NCI-H345 (cell line): ENCODE measurements at places on chromosomes 3 and 15.

DNA sequence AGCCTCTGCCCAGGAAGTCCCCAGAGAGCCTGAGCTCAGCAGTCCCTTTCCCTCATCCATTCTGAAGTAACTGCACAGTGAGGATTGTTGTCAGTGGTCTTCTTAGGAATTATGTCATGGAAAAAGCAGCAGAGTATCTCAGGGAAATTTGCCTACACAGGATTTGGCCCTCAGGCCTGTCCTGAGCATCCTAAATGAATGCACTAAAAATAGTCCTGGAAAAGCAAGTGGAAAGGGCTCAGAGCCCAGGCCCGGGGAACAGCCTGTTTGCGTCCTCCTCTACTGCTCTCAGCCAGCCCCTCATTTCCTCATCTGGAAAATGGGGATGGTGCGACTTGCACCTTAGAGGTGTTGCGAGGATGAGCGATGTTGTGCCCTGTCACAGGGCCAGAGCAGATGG lies 21.6 kb downstream of the LYSMD4 start:
- no peak for DNase-seq

- DNase-seq = no peak
These were observed 2.5 kb downstream of the PRKAR2A start for GRCh38 chr3:48845170-48845569.

GRCh38 chr3:87161013-87161412 lies 66.1 kb upstream of the CHMP2B start:
- no peak for DNase-seq

GRCh38 chr3:36733162-36733696 lies 31.1 kb downstream of the DCLK3 start:
- DNase-seq = no peak

DNA sequence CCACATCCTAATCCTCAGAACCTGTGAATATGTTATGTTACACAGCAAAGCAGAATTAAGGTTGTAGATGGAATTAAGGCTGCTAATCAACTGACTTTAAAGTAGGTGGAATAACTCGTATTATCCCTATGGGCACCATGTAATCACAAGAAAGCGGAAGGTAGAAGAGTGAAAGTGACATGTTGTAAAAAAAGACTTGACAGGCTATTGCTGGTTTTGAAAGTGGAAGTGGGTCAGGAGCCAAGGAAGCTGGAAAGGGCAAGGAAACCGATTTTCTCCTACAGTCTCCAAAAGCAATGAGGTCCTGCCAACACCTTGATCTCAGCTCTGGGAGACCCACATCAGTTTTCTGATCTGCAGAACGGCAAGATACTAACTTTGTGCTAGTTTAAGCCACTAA lies 6.6 kb downstream of the TP63 start:
- no peak for DNase-seq

DNA sequence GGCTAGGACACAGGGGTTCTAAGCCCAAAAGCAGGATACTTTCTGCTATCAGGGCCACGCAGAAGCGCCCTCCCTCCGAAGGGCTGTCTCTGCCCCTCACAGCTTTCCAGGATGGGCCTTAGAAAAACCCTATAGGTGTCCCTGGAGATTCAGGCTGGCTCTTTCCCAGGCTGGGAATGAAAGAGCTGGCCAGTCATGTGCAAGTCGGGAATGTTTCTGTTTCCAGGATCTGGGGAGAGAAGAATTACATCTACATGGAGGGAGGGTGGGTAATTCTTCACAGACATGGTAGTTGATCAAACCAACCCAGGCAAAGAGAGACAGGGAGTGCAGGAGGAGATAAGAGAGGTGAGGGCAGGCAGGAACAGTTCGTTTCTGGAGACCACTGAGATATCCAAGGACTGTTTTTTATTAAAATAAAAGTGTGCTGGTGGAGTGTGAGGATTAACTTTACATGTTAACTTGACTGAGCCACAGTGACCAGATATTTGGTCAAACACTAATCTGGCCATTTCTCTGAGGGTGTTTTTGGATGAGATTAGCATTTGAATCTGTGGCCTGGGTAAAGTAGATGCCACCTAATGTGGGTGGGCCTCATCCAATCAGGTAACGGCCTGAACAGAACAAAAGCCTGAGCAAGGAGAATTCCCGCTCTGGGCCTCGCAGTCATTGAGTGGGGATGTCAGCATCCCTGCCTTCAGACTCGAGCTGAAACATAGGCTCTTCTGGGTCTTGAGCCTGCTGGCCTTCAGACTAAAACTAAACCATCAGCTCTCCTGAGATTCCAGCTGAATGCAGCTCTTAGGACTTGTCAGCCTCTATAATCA lies 15.3 kb downstream of the NUP210 start:
- no peak for DNase-seq

GRCh38 chr3:42491881-42492507 lies 10.4 kb upstream of the VIPR1 start:
- no peak for DNase-seq

GRCh38 chr15:101159096-101159935 lies 92.5 kb downstream of the CHSY1 start:
- DNase-seq = no peak

DNA sequence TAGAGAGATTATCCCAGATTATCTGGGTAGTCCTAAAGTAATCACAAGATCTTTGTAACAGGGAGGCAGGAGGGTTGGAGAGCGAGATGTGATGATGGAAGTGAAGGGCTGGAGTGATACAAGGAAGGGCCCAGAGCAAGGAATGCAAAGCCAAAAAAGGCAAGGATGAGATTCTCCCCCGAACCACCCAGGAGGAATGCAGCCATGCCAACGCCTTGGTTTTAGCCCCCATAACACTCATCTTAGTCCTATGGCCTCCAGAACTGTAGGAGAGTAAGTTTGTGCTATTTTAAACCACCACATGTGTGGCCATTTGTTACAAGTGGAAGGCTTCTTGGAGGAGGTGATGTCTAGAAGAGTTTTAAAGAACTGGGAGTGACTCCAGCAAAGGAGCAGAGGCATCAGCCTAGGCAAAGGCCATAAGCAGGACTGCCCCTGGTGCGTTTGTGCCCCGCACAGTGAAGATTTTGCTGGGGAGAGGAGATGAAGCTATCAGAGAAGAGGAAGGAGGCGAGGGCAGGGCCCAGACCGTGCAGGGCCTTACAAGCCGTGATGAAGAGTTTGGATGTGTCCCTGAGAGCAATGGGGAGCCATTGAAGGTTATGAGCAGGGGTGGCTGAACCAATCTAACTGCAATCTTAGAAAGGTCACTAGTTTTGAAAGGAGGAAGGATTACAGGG lies 25.3 kb upstream of the CORO2B start:
- DNase-seq = no peak

DNA sequence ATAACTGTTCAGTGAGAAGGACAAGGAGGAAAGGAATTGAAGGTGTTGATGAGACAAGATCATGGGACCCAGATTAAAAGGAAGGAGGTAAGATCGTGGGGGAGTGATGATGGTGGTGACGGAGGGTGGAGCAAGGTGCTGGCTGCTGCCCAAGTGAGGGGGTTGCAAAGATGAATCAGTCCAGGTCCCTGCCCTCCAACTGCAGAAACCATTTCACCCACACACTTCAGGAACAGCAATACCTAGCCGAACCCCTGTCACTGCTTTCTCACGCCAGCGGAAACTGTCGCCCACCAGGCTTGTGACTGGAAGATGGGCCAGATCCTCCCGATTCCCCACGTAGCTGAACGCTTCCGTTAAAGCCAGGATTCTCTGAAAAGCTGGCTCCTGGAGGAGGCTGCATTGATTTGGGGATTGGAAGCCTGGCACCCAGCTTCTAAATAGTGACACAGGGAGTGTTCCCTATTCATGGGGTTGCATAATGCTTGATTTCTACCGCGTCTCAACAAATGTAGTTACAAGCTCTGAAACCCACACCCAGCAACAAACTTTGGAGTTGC lies 3.2 kb upstream of the LSG1 start:
- DNase-seq = no peak

DNA sequence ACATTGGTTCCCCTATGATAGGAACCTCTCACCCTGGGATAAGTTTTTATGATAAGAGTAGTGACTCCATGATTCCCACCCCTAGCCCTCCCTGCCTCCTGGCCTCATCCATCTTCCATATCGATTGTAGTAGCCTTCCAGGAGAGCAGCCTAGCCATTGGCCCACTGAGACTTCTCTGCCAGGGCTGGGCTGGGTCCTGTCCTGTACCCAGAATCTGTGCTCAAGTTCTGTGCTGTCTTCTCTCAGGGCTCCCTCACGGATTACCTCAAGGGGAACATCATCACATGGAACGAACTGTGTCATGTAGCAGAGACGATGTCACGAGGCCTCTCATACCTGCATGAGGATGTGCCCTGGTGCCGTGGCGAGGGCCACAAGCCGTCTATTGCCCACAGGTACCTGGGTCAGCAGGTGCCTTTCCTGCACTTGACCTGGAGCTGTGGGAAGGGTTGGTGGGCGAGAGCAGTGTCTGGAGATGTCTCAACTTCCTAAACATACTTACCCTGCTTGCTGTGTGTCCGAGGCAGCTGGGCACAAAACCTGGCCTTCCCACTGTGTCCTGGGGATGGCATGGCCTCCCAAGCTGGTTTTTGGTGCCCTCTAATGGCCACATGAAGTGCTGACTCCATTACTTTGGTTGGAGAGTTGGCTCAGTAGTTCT lies 16.6 kb upstream of the EXOG start:
- peak; percentile 31 for DNase-seq

DNA sequence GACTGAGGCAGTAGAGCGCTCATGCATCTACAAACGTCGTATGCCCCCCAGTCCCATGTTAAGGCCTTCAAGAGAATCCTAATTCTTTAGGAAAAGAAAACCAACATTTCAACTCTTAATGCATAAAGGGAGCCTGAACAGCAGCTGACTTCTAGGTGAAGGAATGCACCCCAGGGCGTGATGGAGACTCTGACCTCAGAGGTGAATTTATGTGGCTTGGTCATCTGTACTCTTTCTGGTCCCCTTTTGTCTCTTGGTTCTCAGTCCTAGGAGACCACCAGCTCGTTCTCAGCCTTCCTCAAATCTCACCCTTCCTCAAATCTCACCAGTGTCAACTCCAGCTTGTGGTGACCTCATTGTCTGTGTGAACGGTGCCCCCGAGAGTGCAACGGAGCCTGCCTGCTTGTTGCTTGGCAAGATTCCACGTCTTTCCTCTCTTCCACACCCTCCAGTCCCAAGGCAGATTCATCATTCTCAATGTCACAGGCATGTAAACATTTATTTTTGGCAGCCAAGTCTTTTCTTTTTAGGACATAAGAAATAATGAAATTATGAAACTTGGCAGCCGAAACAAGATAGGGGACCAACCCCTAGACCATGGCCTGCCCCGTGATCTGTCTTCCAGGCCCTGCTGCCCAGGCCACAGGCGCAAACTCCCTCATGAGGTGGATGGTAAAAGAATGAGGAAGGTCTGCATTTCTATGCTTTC lies 166.2 kb downstream of the ADAMTS17 start:
- DNase-seq = no peak

DNA sequence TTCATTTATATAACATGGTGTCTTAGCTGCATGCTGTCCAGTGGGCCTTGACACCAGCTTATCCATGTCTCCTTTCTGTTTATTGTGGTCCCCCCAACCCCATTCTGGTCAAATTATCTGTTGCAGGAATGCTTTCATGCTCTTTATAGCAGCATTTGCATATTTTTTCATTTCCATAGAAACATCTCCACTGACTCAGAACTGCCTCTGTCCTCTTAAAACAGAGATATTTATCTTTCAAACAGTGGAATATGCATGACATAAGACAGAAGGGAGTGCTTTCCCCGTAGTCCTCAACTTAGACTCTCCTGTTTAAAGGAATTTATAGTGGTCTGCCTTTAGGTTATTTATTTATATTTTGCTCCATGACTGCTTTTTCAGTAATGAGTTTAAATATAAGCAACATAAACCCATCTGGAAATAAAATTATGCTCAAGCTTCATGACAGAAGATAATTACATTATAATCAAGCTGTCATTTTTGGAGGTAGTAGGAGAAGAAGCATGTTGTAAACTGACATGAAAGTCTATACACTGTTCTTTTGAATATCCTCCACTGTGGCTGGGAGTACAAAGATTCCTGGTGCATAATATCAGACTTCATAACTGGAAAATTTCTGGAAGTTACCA lies 179.5 kb upstream of the CD96 start:
- no peak for DNase-seq

GRCh38 chr3:187929112-187929816 lies 184.0 kb upstream of the BCL6 start:
- DNase-seq = no peak

DNA sequence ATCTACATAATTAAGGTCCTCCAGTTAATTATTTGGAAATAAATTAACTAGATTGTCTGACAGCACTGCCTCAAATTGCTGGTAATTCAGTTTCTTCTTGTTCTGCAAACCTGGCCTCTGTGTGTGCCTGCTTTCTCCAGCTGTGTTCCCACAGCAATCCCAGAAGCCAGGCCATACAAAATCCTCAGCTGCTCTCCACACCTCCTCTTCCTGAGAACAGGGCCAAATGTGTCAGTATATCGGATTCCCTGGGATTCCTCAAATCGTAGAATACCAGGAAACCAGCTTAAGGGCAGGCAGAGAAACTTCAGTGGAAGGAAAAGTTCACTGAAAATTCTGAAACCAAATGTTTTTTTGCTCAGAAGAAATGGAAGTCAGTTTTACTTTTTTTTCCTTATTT lies 261.4 kb downstream of the ZMAT3 start:
- DNase-seq = no peak

- DNase-seq = no peak
These were observed 186.7 kb upstream of the SLC2A2 start for GRCh38 chr3:171213178-171213577.

DNA sequence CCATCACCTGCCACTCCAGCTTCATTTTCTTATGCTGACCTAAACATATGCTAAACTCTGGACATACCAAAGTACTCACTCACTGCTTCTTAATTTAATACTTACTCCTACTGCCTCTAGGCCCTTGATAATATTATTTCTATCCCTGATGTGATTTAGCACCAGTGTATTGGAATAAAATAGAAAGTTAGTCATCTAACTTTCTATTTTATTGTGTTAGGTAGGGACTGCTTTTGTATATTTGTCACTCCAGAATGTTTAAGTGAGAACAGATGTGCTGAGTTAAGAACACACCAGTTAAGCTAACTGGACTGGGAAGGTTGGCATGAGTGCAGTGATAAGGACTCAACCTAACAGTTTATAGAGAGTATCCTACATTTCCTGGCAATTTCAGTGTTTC lies 6.5 kb upstream of the CLDN16 start:
- no peak for DNase-seq

DNA sequence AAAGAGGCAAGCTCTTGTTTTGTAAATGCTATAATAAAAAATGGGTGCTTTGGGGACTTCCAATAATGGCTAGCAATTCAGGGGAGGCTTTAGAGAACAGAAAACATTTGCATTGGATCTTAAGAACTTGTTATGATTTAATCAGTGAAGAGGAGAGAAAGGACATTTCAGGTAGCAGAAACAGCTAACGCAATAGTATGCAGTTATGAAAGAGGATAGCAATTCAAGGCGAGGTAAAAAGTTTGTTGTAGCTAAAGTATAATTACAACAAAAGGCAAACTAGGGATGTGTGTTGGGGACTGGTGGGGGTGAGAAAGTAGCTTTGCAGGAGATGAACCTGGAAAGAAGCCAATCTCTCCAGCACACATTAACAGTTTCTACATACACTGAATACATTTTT lies 558.7 kb upstream of the SEMA6D start:
- peak; percentile 16 for DNase-seq
